ENCODE measurements at places on chromosomes 11 and 22.

DNA sequence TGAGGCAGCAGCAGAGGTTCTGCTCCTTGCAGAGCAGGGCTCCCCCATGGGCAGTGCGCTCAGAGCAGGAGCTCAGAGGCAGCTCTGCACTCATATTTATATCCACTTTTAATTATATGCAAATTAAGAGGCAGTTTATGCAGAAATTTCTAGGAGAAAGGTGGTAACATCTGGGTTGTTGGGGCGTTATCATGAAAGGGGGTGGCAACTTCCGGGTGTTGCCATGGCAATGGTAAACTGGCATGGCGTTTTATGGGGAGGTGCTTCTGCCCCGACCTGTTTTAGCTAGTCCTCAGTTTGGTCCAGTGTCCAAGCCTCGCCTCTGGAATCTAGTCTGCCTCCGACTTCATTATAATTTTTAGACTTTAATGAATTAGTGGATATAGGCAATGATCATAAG is 1191.7 kb downstream of the TBC1D22A start:
- no peak for DNase-seq

- DNase-seq: no peak
Measured at GRCh38 chr11:80048513-80048912, 607.7 kb upstream of the TENM4 start.

GRCh38 chr22:48337957-48338792 is 1489.5 kb downstream of the BRD1 start:
- no peak for DNase-seq

- no peak for DNase-seq
Measured at GRCh38 chr11:126494831-126495230, 139.3 kb downstream of the ST3GAL4 start.

DNA sequence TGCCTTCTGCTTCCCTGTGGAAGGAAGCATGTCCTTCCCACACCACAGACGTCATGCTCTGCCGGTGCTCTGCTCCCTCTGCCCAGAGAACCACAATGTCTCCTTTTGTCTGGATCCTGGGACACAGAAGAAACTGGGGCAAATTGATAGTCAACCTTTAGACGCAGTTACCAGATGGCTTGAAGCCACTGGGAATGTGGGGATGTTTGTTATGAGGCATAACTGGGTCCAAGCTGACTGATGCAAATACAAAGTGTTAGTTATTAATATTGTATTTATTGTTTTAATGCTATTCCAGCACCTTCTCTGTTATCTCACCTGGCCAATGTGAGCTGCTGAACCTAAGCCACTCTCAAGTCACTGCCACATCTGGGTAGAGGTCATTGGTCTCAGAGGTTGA is 322.2 kb downstream of the SHANK2 start:
- DNase-seq: no peak

- no peak for DNase-seq
Measured at GRCh38 chr22:47038206-47038835, 275.9 kb downstream of the TBC1D22A start.

DNA sequence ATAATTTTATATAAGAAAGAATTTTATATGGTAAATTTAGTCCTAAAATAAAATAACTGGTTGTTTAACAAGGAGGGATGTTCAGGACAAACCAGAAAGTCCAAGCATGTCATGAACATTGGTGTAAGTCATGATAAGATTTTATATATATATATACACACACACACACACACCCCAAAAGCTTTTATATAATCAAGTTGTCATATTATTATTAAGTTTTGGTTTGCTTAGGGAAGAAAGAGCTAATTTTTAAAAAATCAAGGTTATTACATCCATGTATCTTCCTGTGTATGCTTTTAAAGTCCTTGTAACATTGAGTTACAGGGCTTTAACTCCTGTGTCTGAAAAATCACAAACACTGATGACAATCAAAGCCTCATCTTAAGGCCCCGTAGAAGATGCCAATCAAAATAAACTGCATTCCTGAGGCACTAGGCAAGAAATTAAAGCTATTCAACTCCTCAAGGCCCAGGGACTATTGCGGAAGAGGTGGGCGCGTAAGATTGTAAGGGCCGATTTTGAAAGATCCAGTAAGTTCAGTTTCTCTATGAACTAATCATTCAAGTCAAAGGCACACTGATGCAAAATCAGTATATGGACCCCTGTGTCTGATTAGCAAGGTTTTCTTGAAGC is 16.8 kb downstream of the APOL6 start:
- no peak for DNase-seq

- DNase-seq: no peak
Measured at GRCh38 chr11:66692871-66693331, 15.2 kb upstream of the RBM4B start.

- no peak for DNase-seq
Measured at GRCh38 chr11:107259811-107260221, 197.8 kb downstream of the CWF19L2 start.

DNA sequence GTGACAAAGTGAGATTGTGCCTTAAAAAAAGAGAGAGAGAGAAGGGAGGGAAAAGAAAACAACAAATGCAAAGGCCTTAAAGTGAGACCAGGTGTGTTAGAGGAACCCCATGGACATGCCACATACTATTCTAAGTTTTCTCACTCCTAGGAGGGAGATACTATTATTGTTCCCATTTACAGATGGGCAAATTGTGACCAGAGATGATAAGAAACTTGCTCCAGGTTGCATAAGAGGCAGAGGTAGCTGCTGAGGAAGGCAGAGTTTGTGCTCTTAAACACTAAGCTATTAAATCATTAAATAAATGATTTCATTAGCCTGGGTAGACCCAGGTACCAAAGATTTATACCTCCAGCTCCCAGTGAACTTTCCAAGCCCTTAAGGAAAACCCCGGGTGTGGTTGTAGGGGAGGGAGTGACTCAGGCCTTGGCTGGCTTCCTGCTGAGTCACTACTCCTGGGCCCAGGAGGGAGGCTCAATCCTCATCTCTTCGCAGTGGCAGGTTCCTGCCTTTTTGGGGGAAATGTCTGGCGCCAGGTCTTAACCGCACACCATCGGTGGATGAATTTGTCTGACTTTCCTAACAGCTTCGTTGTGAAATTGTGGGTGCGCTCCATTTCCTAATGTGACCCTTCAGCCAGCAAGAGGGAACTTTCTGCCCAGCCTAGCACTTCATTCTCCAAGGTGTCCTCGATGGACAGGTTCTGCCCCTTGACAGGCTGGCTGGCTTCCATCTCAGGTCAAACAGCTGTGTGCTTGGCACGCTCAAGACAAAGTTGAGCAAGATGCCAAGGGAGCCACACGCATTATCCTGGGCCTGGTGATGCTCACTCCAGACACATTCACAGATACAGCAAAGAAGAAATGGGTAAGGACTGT is 33.4 kb upstream of the PTPRJ start:
- peak; percentile 93 for DNase-seq

- DNase-seq: no peak
Measured at GRCh38 chr11:103110391-103110790, 1.2 kb downstream of the DYNC2H1 start.

- peak; percentile 74 for DNase-seq
Measured at GRCh38 chr11:7020183-7020917, at the start of the genes NLRP14 and ZNF214. NLRP14 (plus strand) TSS chr11:7020479; CDS start chr11:7038587, 18,108 bp downstream. ZNF214 (minus strand) TSS chr11:7020346; CDS start chr11:7002835, 17,511 bp downstream.

Measured in kidney epithelial cell (primary cell).